ENCODE measurements at places on chromosomes 11 and 22.

- no peak for DNase-seq
These were observed 30.8 kb upstream of the SORL1 start for GRCh38 chr11:121421149-121421901.

GRCh38 chr11:102135256-102135655, 25.0 kb downstream of the YAP1 start:
- no peak for DNase-seq

- DNase-seq, result no peak
These were observed 25.5 kb downstream of the OR10A6 start for GRCh38 chr11:7905549-7905948.

DNA sequence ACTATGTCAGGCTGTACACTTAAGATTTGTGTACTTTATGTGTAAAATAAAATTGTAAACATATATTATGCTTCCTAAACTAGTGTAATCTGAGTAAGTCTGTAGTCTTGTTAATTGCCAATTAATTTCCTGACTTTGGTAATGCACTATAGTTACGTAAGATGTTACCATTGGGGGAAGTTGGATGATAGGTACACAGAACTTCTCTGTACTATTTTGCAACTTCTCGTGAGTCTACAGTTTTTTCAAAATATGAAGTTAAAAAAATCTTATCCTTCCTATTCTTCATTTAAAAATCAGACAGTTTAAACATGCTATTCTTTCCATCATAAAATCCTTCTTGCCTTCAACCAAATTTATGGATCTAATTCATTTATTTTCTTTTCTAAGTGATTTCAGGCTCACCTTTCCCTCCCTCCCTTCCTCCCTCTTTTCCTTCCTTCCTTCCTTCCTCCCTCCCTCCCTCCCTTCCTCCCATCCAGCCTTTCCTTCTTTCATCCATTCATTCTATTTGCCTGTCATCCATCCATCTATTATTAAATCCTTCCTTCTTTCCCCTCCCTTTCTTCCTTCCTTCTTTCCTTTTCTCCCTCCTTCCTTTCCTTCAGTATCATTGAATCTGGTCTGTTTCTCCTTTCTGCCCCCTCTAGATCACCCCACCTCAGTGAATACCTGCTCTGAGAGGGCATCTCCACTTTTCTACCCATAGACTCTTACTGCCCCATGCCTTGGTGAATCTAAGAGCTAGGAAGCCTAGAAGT, 22.1 kb upstream of the ASCC2 start:
- no peak for DNase-seq

DNA sequence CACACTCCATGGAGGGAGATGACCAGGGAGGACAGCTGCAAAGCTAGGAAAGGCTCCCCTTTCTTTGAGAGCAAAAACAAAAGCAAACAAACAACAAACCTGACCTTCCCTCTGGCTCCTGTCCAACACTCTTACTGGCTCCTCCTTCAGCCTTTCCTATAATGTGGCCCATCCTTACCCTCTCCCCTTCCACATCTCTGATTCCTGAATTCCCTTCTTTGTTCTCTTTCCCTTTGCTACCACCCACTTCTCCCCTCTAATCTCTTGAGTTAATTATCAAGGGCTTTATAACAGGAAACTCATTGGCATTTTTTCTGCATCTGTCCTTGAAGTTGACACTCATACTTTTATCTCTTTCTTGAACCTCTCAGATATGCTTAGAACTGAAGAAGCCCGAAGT, 56.3 kb downstream of the ZNF280B start:
- no peak for DNase-seq

GRCh38 chr11:623999-624704, 603 bp downstream of the CDHR5 start:
- no peak for DNase-seq

- DNase-seq, result no peak
These were observed 9.2 kb upstream of the FAM83F start for GRCh38 chr22:39985383-39986035.

DNA sequence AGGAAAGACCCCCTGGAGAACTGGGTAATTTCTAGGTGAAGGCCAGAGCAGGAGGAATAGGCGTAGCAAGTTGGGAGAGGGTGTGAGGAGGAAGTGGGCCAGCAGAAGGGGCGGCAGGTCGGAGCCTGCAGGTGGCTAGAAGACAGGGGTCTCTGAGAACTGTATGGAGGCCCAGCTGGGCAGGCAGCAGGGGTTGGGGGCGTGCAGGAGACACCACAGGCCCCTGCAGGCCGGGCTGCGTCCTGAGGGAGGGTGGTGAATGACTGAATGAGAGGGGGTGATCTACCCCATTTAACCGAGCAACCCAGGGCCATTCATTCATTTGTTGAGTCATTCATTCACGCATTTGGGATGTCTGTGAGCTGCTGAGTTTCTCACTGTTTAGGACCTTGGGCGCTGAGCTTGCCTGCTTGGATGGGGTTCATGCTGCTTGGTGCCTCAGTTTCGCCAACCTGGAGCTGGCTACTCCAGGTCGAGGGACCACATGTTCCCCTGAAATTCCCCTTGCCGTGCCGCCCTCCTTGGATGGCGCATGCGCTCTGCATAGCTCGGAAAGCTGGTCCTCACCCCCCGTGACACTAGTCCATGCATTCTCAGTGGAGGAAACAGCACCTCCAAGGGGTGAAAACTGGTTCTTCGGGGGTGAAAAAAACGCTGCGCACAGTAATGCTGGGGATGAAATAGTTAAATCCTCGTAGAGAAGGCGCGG, 15.6 kb downstream of the MPPED1 start:
- no peak for DNase-seq

DNA sequence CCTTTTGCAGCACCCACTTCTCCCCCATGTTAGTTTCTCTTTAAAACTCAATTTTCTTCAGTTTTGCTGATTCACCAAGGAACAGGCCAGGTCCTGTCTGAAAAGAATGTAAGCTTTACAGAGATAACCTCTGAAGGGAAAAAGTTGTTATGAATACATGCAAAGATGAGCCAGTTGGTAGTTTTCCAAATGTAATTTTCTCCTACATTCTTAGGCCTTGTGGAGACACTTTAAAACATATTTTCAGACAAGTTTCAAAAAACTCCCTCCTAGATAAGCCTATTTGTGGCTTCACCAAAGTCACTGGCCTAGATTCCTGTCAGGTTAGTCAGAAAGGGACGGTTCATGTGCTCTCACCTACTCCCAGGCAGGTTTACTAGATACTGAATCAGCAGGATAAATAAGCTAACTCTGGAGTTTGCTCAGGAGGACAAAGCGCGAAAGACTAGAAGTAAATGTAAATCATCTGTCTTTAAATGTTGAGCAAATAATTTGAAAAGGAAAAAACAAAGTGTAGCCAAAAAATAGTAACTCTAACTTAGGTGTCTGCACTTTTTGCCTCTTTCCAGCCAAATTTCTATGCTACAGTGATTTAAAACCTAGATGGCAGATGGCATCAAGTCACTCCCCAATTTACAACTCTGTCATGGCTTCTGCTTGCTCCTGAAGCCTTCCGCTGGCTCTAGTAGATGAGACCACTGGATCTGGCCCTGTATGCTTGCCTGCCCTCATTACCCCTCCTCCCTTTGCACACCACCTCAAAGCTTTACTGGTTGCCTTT, 4.9 kb upstream of the ATP6V1E1 start:
- DNase-seq, result peak; percentile 92

GRCh38 chr11:117187007-117187406, 8.5 kb downstream of the SIDT2 start:
- no peak for DNase-seq

DNA sequence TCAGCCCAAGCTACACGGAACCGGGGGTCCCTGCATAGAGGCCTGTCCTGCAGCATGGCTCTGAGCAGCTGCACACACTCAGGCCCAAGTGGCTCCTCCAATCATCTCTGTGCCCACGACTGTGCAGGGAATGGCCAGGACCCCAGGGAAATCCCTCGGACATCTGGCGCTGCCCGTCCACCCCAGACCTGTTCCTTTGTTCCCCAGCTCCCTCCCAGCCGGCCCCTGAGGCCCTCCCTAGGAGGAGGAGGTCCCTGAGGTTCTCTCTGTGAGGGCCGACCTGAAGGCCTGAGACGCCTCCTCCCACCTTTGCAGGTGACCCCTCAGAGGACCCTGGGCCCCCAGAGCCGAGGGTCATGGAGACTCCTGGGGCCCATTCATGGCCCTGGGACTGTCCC, 1.1 kb downstream of the MLC1 start:
- DNase-seq, result no peak

DNA sequence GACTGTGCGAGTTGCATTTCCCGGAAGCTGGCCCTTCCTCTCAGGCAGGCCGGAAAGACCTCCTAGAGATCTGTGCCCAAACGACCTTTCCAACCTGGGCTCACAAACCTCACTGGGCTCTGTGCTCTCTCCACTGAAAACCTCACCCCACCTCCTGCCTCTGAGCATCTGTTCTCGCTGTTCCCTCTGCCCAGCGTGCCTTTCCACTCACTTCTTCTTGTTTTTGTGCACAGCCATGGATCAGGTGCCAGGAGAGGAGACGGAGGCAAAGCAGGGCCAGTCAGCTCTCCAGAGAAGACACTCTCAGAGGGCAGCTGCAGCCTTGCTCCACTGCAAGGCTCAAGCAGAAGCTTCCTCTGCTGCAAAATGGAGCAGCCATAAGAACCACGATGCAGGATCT, 10.9 kb upstream of the CPT1A start:
- DNase-seq, result no peak

DNA sequence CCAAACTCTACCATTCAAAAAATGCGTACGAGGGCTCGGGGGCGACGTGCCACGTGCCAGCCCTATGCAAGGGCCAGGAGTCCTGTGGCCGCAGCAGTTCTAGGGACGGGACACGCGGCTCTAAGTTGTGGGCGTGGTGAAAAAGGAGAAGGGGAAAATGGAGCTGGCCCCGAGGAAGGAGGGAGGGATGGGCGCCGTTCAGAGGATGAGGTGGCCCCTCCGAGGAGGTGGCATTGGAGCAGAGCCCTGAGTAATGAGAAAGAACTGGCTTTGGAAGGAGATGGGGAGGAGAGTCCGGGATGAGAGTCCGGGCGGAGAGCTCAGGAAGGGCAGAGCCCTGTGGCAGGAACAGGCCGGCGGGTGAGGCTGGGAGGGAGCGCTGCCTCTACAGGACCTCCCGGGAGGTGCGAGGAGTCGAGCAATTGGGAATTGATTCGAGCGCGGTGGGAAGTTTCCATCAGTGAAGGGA, 21.0 kb downstream of the OTUB1 start:
- no peak for DNase-seq

DNA sequence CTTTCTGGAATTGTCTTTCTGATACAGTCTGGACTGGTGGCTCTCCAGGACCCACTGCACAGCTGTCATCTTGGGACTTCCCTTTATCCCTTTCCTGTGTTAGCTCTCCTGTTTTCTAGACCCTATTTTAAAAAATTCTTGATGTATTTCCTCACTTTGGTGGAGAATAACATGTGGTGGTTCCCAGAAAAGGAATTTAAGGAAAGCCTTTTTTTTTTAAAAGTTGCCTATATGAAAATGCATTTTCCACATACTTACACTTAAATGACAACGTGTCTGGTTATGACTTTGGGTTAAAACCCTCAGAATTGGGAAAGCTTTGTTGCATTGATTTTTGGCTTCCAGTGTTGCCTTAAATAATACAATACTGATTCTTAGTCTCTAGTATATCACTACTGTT, 400.7 kb downstream of the TMEM135 start:
- DNase-seq, result no peak

GRCh38 chr11:21909145-21909544, 283.7 kb upstream of the ANO5 start:
- DNase-seq, result no peak

DNA sequence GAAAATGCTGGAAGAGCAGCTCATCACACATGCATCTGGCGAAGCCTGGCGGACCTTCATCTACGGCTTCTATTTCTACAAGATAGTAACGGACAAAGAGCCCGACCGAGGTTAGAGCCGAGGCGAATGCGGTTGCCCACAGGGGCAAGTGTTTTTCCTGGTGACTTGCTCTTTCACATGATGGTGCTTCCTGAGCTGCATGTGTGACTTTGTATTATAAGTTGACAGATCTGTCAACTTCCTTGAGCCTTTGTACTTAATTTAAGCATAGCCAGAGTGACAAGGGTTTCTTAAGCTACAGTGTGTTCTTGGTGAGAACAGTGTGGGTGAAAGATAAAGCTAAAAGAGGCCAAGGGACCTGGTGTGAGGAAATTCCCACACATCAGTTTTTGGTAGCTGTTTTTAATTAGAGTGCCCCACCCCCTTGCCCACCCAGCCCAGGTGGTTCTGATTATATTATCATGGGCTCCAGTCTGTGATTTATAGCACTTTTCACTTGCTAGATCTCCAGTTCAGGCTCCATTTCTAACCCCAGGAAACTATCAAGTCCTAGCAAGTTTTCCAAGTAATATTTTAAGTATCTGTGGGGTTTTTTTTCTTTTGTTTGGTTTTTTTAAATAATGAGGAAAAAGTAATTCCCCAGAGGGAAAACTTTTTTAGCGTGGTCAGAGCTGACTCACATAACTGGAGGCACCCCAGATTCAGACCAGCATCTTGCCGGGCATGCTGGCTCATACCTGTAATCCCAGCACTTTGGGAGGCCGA, 68.0 kb upstream of the YWHAH start:
- DNase-seq, result no peak

DNA sequence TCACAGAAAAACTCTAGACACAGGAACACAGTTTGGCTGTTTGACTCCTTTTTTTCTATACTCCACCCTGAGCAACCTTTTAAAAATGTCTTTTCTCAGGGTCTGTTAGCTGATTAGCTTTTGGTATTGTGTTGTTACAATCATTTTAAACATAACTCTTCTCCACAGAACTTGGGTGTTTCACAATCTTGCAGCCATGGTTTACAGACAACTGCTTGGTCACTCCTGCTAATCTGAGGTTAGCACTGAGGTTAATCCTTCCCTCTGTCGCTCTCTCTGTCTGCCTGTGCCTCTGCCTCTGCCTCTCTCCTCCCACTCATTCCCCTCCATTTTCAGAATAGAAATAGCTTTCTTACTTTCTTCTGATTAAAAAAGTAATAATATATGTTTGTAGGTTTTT, 62.4 kb upstream of the ZBED5 start:
- peak; percentile 92 for DNase-seq

DNA sequence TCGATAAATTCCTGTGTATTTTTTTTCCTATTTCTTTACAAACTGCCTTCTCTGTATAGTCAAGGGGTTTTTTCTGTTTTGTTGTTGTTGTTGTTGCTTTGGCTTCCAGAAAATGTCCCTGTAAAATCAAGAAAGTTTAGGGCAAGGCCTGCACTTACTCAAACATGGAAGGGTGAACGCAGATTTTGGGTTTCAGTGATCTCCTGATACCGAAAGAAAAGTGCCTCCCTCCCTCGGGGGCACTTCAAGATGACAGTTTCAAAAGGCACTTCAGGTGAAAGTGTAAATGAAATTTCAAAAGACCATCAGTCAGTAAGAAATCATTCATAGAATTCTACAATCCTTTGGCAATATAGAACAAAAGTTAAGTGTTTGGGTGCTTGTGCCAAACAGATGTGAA, 43.4 kb upstream of the TMPRSS4 start:
- no peak for DNase-seq

GRCh38 chr11:45921561-45922424, 663 bp upstream of the LARGE2 start:
- DNase-seq, result no peak

GRCh38 chr11:69413015-69413801, 68.3 kb upstream of the LINC01488 start:
- DNase-seq, result no peak

- DNase-seq, result peak; percentile 85
These were observed 16.9 kb upstream of the SIK2 start for GRCh38 chr11:111585371-111585770.
